ENCODE measurements at places on chromosomes 5 and 9.

DNA sequence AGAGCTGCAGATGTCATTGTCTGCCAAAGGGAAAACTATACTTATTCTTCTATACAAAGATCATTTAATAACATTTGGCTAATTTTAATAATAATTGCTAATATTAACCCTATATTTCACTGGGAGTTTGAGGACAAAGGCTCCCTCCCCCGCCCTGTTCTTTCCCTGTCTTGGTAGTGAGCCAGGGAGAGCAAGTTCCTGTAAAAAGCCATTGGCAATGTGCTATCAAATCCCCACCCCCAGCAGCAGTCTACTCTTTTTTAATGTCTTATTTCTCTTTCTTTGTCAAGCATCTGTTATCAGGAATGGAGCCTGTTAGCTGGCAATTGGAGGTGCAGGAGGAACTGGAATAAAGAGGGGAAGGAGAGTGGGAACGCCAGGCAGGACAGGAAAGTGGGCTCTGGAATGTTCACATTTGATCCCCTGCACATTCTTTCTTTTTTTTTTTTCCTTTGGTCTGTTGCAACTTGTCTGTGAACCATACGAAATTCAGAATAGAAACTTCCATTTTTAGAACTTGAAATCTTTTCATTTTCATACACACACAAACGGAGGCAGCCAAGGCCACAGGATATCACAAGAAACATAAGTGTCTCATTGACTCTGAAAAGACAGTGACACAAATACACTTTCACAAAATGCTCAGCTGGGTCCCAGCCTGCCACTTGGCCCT, 664.8 kb upstream of the ZNF608 start:
- DNase-seq = no peak

DNA sequence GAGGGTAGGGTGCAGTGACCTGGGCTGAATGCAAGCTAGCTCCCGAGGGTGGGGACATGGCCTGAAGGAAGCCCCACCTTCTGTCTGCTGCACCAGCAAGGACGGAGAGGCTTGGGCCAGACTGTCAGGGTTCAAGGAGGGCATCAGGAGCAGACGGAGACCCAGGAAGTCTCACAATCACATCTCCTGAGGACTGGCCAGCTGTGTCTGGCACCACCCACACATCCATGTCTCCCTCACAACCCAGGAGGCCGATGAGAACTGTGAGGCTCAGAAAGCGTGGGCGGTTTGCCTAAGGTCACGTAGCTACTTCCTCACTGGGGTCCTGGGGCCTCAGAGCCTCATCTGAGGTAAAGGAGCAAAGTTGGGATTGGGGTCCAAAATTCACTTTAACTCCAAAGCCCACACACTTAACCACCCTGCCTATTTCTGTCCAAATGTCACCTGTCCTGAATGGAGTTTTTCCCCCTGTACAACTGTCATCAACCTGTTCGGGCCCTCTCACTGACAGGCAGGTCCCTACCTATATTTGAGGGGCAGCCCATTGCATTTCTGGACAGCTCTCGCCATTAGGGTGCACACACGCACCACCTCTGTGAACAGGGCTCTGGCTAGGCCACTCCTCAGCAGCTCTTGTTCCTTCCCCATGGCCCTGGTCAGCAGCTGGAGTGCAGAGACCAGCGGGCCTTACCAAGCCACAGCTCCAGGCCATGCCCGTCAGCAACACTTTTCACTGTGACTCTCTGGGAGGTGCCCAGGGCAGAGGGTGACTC, 3.4 kb downstream of the IL13 start:
- DNase-seq = no peak

GRCh38 chr9:35907711-35908503, 1.4 kb upstream of the SPAAR start:
- DNase-seq = no peak

- DNase-seq = no peak
Observed at GRCh38 chr9:16275795-16276624, 594.5 kb downstream of the BNC2 start.

DNA sequence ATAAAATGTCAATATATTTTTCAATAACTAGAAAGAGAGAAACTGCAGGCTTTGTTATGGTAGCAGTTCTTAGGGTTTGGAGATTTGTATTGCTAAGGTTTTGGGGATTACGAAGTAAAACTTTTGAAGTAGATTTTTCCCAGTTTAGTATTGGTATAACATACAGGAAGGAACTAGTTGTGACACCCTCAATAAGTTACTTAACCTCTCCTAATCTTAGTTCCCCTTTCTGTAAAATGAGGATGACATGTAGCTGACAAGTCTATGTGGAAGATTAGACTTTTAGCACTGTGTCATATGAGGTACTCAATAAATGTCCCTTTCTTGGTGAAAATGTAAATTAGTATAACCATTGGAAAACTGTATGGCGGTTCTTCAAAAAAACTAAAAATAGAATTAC, 73.4 kb upstream of the ATG10 start:
- no peak for DNase-seq

DNA sequence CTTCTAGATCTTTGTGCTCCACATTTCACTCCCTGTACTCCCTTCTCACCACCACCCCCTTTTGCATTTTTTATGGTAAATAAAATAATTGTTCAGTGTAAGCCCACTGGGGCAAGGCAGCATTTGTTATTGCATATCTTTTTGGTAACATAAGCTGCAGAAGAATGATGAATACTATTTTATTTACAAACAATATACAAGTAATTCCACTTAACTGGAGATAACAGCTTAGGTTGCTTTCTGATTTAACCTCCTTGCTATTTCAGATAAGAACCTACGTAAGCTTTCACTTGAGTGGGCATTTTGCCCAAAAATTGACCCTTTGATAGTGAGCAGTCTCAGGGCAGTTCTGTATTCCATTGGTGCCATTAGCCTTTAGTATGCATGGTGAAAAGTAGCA, 417.9 kb downstream of the SH3GL2 start:
- no peak for DNase-seq

- DNase-seq = no peak
Observed at GRCh38 chr9:30459156-30459555, 1925.3 kb upstream of the ACO1 start.

All from stimulated activated CD8-positive, alpha-beta memory T cell treated with anti-CD3 and anti-CD28 coated beads, Interleukin-4, amount 100 ng/mL, for 1 hour (primary cell).